ENCODE measurements at places on chromosomes 5 and 9.

DNA sequence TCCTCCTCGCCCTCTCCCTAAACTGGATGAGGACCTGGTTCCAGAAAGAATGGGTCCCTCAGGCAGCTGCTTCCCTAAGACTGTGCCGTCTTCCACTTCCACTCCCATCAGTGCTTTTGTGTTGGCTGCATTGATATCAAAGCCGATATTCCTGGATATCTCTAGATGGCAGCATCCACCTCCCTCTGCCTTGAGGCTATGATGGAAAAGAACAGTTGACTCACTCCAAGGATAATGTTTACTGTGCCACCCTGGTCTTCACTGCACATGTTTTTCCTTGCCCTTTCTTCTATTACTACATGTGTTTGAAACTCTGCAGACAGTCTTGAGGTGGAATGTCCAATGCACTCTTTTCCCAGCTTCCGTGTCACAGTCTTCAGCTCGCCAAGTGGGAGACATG is 211.6 kb downstream of the MAST4 start:
- no peak for DNase-seq

GRCh38 chr9:72524820-72525540 is 3.6 kb downstream of the TMC1 start:
- peak; percentile 59 for DNase-seq

DNA sequence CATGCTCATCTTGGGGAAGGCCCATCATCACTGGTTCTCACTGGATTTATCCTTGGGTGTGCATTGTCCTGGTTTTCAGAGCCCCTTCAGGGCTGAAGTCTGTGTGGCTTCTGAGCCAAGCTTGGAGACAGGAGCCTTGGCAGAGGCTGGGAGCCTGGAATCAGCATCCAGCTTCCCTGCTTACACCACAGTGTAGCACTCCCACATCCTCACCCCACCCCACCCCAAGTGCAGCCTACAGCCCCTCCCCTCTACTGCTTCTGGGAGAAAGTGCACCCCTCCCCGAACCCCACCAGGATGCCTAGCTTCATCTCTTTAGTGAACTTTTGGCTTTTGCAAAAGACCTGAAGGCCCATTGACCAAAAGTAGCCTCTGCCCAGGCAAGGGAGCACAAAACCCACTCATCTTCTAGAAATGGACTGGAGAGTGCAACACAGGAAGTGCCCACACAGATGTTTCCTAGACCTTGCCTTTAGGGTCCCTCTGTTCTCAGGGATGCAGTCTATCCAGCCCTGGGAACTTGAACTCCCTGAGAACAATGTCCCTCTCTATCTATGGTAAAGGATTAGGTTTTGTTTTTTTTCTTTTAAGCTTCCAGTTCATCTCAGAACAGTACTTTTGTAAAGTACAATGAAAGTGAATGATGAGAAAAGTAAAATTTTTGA is 189.7 kb downstream of the PALM2AKAP2 start:
- no peak for DNase-seq

GRCh38 chr9:120625222-120625621 is 45.3 kb upstream of the CDK5RAP2 start:
- no peak for DNase-seq

- no peak for DNase-seq
Measured at GRCh38 chr5:164115420-164115819, 610.0 kb downstream of the MAT2B start.

DNA sequence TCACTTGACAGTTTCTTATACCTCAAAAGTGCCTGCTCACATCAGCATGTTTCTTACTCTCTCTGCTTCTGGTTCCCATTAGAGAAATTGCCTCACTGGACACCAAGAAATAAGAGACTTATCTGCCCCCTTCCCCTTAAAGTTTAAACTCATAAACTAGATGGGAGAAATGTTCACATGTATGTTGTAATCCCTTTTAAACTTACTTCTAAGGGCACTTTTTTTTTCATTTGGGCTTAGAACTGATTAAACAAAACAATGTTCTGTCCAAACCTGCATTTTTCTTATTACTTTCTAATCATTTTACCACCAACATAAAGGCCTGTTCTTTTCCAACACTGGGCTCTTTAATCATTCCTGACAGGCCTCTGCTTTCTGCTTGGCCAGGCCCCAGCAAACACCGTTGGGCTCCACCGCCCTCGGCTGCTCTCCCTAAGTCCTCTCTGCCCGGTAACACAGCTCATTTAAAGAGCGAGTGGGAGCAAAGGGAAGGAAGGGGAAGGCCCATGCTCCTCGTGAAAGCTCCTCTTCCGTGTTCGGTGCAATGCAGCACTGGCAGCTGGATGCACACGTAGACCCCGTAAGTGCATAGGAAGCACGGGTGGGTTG is 53.4 kb downstream of the ROR2 start:
- no peak for DNase-seq

- DNase-seq = no peak
Measured at GRCh38 chr5:10699987-10700386, 61.0 kb downstream of the DAP start.

- DNase-seq = no peak
Measured at GRCh38 chr5:89437450-89438435, 554.8 kb upstream of the MEF2C start.

- DNase-seq = no peak
Measured at GRCh38 chr9:86604741-86605140, 250.5 kb upstream of the TUT7 start.
